Activated CD4-positive, alpha-beta T cell treated with anti-CD3 and anti-CD28 coated beads, Interleukin-2, amount 10 ng/mL, durations not matched to agents 24 days and 14 days (primary cell): ENCODE measurements at places on chromosomes 1 and 21.
A peak's percentile ranks its signal among the peaks of the same experiment; 100 is the strongest.

DNA sequence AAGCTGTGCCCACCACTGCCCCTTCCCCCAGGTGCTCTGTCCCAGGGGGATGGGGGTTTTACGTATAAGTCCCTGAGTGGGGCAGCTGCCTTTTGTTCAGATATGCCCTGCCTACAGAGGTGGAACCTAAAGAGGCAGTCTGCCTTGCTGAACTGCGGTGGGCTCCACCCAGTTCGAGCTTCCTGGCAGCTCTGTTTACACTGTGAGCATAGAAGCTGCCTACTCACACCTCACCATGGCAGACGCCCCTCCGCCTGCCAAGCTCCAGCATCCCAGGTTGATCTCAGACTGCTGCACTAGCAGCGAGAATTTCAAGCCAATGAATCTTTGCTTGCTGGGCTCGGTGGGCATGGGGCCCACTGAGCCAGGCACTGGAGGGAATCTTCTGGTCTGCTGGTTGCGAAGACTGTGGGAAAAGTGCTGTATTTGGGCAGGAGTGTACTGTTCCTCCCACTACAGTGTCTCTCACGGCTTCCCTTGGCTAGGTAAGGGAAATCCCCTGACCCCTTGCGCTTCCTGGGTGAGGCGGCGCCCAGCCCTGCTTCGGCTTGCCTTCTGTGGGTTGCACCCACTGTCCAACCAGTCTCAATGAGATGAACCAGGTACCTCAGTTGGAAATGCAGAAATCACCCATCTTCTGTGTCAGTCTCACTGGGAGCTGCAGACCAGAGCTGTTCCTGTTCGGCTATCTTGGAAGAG, 17.6 kb upstream of the RWDD3 start:
- no peak for DNase-seq

- DNase-seq = no peak
Observed at GRCh38 chr1:3711780-3712451, 40.3 kb upstream of the CCDC27 start.

- DNase-seq = no peak
Observed at GRCh38 chr1:201326710-201327109, 43.4 kb downstream of the PKP1 start.

- no peak for DNase-seq
Observed at GRCh38 chr1:1428174-1428573, 7.1 kb upstream of the ANKRD65 start.

DNA sequence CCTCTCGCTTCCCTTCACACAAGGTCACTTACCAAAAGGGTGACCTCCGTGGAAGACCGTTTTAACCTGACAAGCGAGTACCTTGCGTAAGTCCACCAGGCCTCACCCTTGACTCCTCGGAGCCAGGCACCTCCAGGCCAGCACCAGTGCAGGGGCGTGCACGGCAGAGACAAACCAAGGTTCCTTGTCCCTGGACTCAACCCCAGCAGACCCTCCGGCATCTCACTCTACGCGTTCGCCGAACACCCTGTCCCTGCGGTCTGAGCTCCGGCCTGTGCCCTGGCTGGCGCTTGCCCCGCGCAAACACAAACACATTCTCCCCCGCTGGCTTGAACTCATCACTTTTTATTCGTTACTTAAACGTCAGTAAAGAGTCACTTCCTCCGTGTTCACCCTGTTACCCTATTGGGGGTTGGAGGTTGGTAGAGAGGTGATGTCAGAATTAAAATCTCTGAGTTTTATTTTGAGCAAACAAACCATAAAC, 4.5 kb downstream of the TBX15 start:
- DNase-seq = no peak

GRCh38 chr21:19702726-19703125, 1295.5 kb upstream of the NCAM2 start:
- no peak for DNase-seq

- DNase-seq = no peak
Observed at GRCh38 chr21:19237608-19238007, 834.0 kb upstream of the TMPRSS15 start.

- no peak for DNase-seq
Observed at GRCh38 chr1:235995511-235995910, 69.4 kb downstream of the NID1 start.

DNA sequence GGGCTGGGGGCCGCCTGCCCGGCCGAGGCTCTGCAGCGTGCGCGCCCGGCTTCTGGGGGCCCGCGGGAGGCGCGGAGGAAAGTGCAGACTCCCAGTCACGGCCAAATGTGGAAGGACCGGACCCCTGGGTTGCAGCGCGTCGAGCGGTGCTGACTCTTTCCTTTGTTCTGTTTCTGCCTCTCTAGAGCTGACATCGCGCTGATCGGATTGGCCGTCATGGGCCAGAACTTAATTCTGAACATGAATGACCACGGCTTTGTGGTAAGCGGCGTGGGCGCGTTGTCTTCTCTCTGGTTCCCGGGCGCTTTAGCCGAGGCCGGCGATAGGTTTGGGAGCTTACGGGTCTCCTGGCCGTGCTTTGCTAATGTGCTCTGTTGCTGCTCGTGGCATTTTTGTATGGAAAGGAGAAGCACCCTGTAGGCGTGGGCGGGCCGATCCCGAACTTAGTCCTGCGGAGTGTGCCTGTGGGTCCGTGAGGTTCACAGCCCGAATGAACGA, 629 bp downstream of the PGD start:
- no peak for DNase-seq

DNA sequence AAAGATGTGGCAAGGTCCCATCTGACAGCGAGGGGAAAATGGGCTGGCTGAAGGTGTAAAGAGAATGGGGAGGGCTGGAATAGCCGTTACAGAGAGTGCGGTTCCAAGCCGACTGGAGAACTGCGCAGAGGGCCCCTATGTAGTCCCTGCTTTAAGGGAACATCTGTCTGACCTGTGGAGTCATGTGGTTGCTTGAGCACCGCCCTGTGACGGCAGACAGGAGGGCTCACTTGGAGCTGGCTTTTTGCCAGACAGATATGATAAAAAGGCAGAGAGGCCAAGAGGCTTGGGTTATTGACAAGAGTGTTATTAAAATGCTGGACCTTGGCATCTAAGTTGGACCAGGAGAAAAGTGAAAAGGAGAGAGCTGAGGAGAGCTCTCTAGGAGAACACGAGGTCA, 5.9 kb upstream of the PTPRF start:
- DNase-seq = no peak

DNA sequence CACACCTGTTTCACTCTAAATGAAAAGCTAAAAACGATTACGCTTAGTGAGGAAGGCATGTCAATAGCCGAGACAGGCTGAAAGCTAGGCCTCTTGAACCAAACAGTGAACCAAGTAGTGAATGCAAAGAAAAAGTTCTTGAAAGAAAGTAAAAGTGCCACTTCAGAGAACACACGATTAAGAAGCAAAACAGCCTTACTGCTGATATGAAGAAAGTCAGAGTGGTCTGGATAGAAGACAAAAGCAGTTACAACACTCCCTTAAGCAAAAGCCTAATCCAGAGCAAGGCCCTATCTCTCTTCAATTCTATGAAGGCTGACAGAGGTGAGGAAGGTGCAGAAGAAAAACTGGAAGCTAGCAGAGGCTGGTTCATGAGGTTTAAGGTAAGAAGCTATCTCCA, 130.7 kb downstream of the SIPA1L2 start:
- no peak for DNase-seq

- DNase-seq = no peak
Observed at GRCh38 chr1:177310326-177310725, 139.6 kb downstream of the BRINP2 start.

GRCh38 chr1:29029667-29030066, 94.0 kb downstream of the TMEM200B start:
- DNase-seq = no peak

- no peak for DNase-seq
Observed at GRCh38 chr21:25424048-25424447, 183.2 kb downstream of the MRPL39 start.

- no peak for DNase-seq
Observed at GRCh38 chr1:104868794-104869193, 1119.1 kb downstream of the AMY1C start.

DNA sequence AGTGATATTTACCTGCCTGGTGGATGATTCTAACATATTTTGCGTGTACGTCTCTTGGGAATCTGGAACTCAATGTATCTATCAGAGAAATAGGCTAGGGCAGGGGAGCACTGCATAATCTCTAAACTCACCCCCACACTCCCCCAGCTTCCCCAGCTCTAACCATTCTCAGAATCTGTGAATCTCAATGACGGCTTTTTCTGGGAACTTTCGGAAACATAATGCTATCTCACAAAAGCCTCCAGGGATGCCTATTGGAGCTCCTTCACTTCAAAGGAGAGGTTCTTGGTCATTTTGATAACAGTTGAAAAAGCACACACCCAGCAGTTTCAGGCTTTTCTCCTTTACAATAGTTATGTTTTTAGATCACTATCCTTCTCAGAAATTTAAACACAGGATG, 113.8 kb upstream of the MAGI3 start:
- no peak for DNase-seq

GRCh38 chr1:47701741-47702515, 264.1 kb downstream of the FOXD2 start:
- no peak for DNase-seq

GRCh38 chr21:39182484-39183271, 573 bp downstream of the PSMG1 start:
- DNase-seq = no peak

GRCh38 chr1:110151175-110151669, 928 bp downstream of the SLC6A17 start:
- DNase-seq = no peak

DNA sequence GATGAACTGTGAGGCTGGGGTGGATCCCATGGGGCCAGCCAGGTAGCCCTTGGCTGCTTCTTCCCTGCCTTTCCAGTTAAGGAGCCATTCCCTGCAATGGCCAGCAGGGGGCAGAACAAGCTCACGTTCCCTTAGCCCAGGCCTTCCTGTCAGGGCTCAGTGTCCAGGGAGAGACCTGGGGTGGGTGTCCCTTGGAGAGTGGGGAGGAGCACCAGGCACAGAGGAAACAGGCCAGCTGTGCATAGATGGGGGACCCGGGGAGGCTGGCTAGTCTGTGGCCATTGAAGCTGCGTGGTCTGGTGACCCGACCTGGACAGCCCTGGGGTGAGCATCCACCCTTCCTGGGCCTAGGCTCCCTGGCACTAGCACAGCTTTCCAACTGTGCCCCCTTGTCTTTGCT, 13.2 kb upstream of the EPS8L3 start:
- DNase-seq = peak; percentile 94

DNA sequence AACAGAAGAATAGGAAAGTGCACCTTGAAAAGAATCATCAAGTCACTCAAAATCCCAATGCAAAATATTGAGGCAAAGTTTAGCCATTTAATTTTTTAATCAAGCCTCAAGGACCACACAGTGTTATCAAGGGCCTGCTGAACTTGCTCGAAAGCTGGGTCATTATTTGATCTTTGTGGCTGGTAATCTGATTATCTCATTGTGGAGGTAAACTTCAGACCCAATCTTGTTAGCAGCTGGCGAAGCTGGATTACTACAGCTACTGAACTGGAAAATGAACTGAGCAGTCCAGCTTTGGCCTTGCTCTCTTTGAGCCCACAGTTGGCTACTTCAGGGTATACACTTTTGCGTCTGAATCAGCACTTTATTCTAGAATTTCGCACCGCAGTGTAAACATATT, 94.4 kb downstream of the BARHL2 start:
- DNase-seq = no peak

GRCh38 chr1:25360596-25361581, 22.8 kb downstream of the TMEM50A start:
- DNase-seq = no peak

DNA sequence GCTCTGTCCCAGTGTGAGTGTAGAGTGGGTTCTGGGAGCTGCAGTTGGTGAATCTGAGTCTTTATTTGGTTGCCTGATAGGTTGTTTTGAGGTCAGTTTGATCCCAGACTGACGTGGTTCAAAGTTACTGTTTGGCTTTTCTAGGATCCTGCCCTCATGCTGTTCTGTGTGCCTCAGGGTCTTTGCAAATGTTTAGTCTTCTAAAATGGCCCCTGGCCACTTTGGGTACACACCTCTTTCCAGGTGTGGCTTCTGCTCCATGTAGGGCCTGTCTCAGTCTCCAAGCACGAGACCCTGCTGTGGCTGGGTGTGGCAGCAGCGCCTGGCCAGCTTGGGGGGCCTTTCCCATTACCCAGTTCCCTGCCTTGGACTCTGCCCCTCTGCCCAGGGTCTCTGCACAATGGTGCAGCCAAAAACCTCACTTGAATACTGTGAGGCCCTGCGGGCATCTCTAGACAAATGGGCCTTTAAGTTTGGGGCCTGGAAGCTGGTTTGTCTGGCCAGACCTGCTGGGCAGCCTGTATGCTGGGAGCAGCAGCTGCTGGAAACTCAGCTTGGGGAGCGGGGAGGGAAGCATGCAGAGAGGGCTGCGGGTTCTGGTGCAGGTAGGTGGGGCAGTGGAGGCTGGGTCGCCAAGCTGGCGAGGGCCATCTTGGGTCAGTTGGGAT, 5.6 kb downstream of the PTPRF start:
- no peak for DNase-seq

GRCh38 chr1:207444514-207445217, 9.5 kb upstream of the CR2 start:
- DNase-seq = no peak

DNA sequence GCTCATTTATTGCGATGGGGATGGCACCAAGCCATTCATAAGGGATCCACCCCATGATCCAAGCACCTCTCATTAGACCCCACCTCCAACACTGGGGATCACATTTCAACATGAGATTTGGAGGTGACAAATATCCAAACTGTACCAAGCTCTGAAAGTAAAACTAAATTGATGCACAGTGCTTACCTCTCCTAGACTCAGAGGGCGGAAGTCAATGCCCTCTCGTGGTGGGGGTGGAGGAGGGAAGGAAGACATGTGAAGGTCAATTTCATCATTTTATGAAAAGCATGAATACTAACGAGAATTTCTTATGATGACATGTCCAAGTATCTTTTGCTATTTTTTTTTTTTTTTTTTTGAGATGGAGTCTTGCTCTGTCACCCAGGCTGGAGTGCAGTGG, 120.0 kb downstream of the PGBD5 start:
- peak; percentile 71 for DNase-seq

- DNase-seq = peak; percentile 94
Observed at GRCh38 chr1:11645670-11646265, 8.5 kb downstream of the FBXO2 start.

- DNase-seq = no peak
Observed at GRCh38 chr1:244557565-244557964, 95.4 kb upstream of the DESI2 start.

DNA sequence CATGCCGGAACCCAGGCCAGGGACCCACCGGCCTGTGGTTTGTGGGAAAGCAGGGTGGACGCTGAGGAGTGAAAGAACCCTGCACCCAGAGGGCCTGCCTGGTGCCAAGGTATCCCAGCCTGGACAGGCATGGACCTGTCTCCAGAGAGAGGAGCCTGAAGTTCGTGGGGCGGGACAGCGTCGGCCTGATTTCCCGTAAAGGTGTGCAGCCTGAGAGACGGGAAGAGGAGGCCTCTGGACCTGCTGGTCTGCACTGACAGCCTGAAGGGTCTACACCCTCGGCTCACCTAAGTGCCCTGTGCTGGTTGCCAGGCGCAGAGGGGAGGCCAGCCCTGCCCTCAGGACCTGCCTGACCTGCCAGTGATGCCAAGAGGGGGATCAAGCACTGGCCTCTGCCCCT, 18.5 kb downstream of the CSF1 start:
- no peak for DNase-seq

- no peak for DNase-seq
Observed at GRCh38 chr1:934991-935750, 11.4 kb downstream of the SAMD11 start.

GRCh38 chr1:175530183-175530582, 213.2 kb downstream of the TNR start:
- no peak for DNase-seq
